ENCODE measurements at places on chromosomes 11 and 22.

- DNase-seq = no peak
Measured at GRCh38 chr11:34446386-34446785, 7.7 kb downstream of the CAT start.

DNA sequence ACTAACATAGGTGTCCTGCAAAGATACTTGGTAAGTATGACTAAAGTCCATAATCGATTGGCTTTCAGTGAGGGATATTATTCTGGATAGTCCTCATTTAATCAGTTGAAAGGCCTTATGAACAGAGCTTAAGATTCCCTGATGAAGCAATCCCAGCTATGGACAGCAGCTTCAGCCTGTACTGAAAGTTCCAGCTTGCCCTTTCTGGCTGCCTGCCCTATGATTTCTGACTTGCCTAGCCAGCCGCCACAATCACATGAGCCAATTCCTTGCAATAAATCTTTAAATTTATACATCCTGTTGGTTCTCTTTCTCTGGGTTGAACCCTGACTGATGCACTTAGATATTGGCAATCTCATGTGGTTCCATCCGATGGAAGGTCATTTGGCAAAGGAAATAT, 759.0 kb upstream of the API5 start:
- DNase-seq = no peak

DNA sequence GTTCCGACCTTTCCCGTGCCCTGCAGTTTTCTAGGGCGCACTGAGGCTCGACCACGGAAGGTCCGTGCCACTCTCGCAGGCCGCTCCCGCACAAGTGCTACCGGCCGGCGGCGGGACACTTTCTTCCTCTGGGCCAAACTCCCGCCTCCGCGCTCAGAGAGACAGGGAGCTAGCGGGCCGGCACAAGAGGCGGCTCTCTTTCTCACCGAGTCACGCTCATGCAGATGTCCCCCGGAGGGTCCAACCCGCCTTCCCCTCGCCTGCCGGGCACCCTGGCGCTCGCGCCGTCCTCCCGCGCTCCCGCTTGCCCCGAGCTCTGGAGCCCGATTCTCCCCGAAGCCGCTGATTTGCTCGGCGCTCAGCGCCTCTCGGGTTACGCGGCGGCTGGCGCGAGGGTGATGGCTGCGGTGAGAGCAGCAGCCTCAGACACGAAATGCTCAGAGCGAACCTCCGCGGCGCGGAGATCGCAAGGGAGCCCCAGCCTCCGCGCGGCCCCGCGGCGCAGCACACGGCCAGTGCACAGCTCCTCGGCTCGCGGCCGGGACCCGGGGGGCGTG, 1.0 kb downstream of the LMO1 start:
- DNase-seq = no peak

GRCh38 chr11:121522043-121522941, 69.5 kb upstream of the SORL1-AS1 start:
- no peak for DNase-seq

DNA sequence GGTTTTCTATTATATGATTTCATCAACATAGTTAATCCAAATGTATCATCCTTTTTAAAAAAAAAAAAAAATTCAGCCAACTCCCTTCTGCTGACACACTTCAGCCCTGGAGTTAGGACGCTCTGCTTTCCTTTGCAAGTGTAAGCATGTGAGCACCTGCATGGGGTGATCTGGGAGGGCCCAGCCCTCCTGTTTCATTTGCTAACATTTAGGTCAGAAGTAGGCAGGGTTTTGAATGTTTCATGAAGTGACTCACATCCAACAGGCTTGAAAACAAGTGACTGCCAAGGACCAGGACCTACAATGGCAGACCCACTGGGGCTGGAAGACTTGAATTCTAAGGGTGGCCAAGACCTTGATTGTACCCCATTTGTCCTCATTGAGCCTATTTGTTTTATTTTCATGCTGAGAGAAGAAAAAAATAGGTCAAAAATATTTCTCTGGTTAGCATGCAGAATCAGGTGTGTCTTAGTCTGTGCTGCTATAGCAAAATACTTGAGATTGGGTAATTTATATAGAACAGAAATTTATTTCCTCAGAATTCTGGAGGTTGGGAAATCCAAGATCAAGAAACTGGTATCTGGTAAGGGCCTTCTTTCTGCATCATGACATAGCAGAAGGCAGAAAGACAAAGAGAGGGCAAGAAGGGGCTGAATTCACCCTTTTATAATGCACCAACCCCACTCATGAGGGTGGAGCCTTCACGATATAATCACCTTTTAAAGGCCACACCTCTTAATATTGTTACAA, 137.6 kb downstream of the CD44 start:
- no peak for DNase-seq

- DNase-seq = no peak
Measured at GRCh38 chr22:36455571-36456463, 25.6 kb downstream of the TXN2 start.

- peak; percentile 9 for DNase-seq
Measured at GRCh38 chr11:77557553-77557952, 32.2 kb upstream of the AQP11 start.

DNA sequence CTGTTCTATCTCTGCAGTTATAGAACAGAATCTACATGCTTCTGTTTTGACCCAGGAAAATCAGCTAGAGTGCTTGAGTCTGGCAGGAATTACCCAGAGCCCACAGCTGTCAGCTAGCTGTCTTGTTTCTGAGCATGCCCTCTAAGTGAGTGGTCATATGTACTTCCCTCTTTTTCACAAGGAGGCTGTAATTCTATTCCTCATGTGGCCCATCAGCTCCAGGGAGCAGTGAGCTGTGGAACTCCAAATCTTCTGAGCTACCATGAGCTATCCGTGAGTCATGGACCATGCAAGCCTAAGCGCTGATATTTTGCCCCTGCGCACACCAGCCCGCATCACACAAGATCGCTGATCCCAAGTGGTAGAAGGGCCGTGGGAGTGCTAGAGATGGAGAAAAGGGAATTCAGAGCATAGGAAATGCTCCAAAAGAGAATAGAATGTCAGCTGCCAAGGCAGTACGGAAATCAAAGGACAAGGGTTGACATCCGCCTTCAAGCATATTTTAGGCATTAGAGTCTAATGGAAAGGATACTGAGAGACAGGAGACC, 5.4 kb downstream of the FJX1 start:
- DNase-seq = no peak

- DNase-seq = no peak
Measured at GRCh38 chr11:61281581-61282250, 13.4 kb downstream of the VWCE start.

DNA sequence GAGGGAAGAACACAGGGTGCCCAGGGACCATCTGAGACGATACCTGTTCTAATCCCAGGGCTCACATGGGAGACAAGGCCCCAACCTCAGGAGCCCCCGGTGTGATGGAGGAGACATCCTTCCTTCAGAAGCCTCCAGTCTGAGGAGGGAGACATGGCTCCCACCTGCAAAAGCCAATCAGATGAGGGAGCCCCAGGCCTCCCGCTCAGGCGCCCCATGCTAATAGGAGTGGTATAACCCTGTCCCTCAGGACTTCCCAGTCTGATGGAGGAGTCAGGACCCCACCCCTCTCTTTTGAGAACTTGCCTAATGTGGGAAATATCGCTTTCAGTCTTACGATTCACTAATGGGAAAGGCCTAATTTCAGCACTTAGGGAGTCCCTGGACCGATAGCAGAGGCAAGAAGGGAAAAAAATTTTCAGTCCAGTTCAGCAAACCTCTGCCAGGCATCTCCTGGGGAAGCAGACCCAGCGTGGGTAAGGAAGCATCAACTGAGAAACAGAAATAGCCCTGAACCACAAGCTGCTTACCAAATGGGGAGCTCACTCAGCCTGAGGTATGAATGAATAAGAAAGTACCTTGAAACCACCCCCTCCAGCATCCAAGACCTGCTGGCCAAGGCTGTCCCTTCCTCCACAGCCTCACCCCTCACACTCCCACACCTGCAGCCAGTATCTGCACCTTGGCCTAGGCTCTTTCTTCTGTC, 5.9 kb downstream of the ARRB1 start:
- DNase-seq = no peak
